ENCODE measurements at places on chromosomes 11 and 22. TPM values are rescaled to one million over a fixed set of nuclear protein-coding genes. Genes with fewer than 3 reads are reported as not detected.

CHRM4 gene
- total RNA-seq, result not detected

- DNase-seq, result peak; percentile 31
These were observed 187.8 kb downstream of the HIPK3 start for GRCh38 chr11:33444835-33445594.

TENM4 gene
- total RNA-seq, result 63.7 TPM

DNA sequence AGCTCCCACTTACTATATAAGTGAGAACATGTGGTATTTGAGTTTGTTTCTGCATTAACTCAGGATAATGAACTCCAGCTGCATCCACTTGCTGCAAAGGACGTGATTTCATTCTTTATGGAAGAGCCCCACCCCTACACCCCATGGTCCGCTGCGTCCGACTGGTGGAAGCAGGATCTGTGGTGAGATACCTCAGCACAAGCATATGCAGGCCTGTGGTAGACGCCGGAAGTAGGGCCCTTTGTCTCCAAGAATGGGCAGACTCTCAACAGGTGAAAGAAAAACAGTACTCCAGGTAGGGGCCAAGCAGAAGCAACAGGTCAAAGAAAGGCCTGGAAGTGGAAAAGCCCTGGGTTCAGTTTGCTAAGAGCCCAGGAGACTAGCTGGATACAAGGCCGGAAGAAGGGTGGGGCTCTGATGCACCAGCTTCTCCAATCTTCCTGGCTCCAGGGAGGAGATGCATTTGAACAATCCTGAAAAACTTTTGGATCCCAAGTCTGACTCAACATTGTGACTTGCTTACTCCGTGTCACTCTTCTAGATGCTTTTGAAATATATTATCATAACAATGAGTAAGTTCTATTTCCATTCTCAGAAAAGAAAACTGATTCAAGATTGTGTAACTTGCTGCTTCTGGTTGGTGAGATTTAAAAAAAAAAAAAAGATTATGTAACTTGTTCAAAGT, 30.4 kb downstream of the NEAT1 start:
- DNase-seq, result peak; percentile 85

DNA sequence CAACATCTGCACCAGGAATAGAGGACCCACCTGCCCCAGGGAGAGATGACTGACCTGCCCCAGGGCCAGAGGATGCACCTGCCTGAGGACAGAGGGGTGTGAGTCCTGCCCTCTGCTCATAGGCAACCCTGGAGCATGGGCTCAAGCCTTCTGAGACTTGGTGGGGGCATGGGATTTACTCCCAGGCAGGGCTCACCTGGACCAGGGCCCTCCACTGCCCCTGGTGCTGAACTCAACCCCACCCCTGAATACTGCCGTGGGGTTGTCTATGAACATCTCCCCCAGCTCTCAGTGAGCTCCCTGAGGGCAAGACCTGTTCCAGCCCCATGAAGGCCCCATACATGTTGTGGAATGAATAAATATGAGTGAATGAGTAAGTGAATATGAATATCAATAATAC, 33.8 kb upstream of the MUC5AC start:
- DNase-seq, result no peak

DNA sequence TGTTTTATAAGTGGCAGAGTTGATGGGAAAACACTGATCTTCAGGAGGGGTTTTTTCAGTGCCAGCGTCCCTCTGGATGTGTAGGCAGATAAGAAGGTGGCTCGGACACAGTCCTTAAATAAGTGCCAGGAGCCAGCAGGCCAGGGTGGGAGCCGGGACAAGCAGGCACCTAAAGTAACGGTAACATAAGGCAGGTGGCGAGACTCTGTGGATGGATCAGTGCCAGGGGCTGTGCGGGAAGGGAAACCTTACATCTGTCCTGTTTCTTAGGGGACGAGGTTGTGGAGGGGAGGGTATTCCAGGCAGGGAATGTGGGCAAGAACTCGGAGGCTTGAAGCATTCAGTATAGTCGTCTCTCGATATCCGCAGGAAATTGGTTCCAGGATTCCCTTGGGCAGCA, 15.9 kb downstream of the BCR start:
- no peak for DNase-seq

DNA sequence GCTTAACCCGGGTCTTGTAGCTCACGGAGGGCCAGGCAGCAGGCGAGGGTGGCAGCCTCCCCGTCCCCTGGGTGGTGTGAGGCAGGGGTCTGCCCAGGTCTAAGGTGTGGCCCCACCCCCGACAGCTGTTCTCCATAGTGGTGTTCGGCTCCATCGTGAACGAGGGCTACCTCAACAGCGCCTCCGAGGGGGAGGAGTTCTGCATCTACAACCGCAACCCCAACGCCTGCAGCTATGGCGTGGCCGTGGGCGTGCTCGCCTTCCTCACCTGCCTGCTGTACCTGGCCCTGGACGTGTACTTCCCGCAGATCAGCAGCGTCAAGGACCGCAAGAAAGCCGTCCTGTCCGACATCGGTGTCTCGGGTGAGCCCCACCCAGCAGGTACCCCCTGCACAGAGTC, 24.4 kb downstream of the SYNGR1 start:
- DNase-seq, result no peak

- DNase-seq, result no peak
These were observed 61.2 kb upstream of the ARHGAP20 start for GRCh38 chr11:110773442-110773841.

DNA sequence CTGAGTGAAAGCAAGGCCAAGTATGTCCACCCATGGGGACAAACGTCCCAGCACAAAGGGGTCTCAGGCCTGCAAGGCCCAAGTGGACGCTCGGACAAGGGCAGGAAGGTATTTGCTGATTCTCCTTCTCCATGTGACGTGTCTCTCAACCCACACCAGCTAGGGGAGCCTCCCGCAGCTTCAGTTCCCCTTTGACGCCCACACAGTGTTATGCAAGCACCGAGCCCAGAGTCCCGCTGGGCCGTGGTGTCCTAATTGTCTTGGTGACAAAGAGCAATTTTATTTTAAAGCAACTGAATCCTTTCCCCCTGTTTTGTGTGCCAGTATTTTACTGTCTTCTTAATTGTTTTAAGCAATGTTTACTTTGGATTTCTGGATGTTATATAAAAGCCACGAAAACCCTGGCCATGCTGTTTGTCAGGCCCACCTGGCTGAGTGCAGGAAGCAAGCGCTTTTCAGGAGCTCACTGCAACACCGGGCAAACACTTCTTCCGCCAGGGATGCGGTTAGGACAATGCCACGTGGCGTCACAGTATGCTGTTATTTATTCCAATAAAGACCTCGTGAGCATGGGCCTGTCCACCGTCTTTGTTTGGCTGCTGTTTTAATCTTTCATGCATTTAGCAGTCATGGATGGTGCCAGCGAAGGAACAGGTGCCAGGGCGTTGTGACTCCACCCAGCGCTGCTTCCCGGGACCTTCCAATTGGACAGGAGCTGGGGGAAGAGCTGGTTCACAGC, 8.2 kb upstream of the PARVG start:
- DNase-seq, result peak; percentile 56

DNA sequence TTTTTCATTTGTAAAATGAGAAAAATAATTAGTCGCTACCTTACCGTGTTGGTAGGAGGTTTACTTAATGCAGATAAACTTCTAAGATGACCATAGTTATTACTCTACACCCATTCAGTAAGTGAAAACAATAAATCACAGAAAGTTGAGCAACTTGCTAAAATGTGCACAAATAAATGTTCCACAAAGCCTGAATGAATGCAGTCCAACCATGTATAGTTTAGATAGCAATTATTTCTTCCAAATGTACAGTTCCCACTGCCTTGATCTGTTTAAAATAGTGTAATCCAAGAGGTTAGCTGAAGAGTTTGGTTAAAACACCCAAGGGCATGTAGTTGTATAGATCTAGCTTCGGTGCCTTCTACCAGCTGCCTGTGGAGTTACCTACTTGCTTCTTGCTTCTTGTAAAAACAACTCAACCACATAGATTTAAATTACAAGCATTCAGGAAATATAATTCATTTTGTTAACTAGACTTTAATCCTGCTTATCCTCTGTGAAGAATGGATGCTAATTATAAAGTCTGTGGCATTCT, 106.3 kb upstream of the CARD18 start:
- no peak for DNase-seq

DNA sequence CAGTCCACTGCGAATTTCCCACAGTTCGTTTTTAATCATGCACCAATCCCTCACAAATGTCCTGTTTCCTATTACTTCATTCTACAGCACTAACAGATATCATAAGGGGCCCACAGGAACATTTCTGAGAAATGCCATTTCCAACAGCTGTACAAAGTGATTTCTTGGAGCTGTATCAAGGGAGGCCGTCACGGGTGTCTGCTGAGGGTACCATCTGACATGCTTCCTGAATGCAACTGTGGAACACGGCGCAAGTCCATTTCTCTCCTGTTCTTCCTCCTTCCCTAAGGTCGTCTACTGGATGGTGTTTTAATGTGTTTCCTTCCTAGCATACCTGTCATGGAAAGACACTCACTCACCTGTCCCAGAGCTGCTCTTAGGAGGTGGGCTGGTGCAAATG, 320.7 kb downstream of the LARGE1 start:
- peak; percentile 71 for DNase-seq

DNA sequence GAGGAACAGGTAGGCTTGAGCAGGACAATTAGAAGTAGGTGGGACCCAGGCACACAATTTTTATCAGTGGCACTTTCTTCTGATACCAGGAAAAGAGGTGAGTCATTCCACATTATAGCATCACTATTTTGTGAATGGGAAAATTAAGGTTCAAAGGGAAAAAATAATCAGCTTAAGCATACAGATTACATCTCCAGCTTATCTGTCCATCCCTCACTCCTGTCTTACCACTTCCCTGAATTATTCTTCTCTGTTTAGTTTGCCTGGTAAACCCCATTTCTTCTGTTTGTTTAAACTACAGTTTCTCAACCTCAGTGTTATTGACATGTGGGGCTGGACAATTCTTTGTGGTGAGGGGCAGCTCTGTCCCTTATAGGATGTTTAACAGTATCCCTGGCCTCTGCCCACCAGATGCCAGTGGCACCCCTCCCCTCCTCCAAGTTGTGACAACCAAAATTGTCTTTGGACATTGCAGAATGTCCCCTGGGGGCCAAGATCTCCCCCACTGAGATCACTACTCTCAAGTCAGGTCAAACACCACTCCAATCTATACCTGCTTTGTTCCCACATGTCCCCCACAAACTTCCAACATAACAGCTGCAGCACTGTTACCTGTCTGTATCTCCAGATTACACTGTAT, 8.5 kb upstream of the XBP1 start:
- DNase-seq, result no peak
